ENCODE measurements at places on chromosomes 3 and 15.

- DNase-seq: no peak
Measured at GRCh38 chr3:156206157-156206556, 85.8 kb downstream of the KCNAB1 start.

DNA sequence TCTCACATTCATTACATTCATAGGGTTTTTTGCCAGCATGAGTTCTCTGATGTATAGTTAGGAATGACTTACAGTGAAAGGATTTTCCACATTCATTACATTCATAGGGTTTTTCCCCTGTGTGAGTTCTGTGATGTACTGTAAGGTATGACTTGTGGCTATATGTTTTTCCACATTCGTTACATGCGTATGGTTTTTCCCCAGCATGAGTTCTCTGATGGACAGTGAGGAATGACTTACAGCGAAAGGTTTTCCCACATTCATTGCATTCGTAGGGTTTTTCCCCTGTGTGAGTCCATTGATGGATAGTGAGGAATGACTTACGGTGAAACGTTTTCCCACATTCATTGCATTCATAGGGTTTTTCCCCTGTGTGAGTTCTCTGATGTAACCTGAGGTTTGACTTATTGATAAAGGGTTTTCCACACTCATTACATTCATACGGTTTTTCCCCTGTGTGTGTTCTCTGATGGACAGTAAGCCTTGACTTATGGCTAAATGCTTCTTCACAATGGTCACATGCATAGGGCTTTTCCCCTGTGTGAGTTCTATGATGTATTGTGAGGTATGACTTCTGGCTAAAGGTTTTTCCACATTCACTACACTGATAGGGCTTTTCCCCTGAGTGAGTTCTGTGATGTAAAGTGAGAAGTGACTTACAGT, 47.4 kb downstream of the ZNF717 start:
- DNase-seq: no peak

- DNase-seq: no peak
Measured at GRCh38 chr3:118949113-118949760, 85.4 kb downstream of the IGSF11 start.

- no peak for DNase-seq
Measured at GRCh38 chr3:128091586-128091985, 32.0 kb downstream of the RUVBL1 start.

GRCh38 chr3:61627768-61628185, 66.4 kb downstream of the PTPRG start:
- DNase-seq: no peak

- peak; percentile 59 for DNase-seq
Measured at GRCh38 chr3:137946356-137946973, 63.5 kb upstream of the CLDN18 start.

DNA sequence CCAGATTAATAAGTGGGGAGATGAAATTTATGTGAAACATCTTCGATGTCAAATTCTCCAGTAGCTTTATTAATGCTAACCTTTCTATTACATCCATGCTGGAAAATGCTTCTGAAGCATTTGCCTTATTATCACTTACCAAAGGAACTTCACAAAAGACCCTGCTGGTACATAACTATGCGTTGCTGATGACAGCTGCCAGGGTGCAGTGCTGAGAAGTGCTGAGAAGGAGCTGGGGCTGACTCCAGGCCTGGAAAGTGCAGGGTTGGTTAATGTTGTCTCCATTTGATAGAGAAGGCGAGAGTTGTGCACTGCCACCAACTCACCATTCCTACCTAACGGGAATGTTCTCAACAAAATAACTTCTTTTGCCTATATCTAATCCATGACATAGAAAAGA, 736.0 kb upstream of the NR2F2 start:
- no peak for DNase-seq

DNA sequence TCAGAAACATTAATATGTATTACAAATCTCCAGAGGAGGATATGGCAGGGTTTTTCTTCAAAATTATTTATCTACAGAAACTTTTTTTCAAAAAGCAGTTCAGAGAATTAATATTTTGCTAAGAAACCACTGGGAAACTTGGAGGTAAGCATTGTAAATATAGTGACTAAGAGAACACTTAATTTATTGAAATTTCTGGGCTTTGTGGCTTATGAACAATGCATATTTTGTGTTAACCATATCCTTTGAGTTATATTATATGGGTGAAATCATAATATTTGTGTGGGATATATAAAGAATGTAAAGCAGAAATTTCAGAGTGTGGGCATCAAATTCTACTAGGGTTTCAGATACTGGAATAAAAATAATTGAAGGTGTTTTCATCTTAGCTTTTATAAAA, 1059.2 kb downstream of the ZPLD1 start:
- no peak for DNase-seq

GRCh38 chr3:42742259-42742658, 30.8 kb downstream of the CCDC13 start:
- no peak for DNase-seq

GRCh38 chr3:194804796-194805195, 119.1 kb downstream of the FAM43A start:
- no peak for DNase-seq

GRCh38 chr3:127197300-127198189, 4.6 kb downstream of the PRR23E start:
- DNase-seq: no peak

GRCh38 chr15:57112178-57112577, 193.7 kb downstream of the TCF12 start:
- DNase-seq: no peak

- DNase-seq: no peak
Measured at GRCh38 chr3:13569641-13570390, 20.9 kb downstream of the FBLN2 start.

- DNase-seq: no peak
Measured at GRCh38 chr15:38479266-38479665, 25.3 kb downstream of the FAM98B start.

- no peak for DNase-seq
Measured at GRCh38 chr15:56715220-56715619, 18.1 kb downstream of the ZNF280D start.

DNA sequence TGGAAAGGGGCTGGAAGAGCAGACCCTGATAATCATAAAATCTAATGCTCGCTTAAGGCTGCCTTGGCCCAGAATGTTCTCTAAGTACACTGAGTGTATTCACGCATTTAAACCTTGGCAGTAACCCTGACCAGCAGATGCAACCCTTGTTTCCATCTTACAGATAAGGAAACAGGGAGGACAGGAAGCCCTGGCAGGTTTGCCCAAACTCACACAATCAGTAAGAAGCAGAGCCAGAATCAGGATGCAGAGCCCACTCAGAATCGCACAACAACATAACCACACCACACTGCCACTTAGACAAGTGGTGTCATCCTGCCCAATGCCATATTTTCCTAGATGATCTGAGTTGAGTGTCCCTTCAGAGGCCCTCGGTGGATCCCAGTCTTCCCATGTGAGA, 214.5 kb upstream of the HES1 start:
- DNase-seq: no peak

GRCh38 chr15:48415036-48415886, 84.0 kb downstream of the DUT start:
- no peak for DNase-seq

GRCh38 chr3:162699291-162699690, 1202.7 kb downstream of the OTOL1 start:
- DNase-seq: no peak

DNA sequence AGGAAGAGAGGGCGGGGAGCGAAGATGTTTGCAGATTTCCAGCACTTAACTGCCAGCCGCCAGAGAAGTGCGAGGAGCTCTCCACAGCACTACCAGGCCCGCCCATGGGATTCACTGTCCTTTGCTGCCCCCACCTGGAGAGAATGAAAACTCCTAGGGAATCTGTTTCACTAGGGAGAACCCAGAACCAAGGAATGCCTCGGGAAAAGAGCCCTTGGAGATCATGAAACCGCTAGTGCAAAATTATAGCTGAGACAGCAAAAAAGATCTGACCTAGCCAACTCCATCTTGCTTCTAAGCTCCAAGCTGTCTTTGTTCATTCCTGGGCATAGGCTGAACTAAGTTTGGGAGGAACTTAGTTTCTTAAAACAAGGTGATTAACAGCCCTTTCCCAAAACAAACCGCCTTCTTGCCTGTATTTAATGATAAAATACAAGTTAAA, 82.6 kb upstream of the GCNT3 start:
- DNase-seq: peak; percentile 80

Measured in SK-N-SH (cell line).